PC-9 (cell line): ENCODE measurements at places on chromosomes 7 and 10.

GRCh38 chr10:11249152-11249807, 231.6 kb downstream of the CELF2 start:
- no peak for DNase-seq

DNA sequence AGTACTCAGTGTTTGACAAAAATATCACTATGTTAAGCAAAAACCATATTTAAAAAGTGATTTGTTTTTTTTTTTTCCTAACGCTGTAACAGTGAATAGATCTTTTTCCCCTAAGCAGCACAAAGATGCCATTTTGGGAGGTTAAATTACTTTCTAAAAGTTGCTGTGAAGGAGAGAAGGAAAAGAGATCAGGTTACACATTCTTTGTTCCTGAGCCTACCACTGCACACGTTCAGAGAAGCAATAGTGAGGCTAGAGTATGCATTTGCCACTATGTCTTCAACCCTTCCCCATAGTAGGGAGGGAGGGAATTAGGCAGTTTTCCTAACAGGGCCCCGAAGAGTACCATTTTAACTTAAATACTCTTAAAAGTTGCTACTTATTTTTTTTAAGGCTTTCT, 38.9 kb downstream of the BMPR1A start:
- no peak for DNase-seq

DNA sequence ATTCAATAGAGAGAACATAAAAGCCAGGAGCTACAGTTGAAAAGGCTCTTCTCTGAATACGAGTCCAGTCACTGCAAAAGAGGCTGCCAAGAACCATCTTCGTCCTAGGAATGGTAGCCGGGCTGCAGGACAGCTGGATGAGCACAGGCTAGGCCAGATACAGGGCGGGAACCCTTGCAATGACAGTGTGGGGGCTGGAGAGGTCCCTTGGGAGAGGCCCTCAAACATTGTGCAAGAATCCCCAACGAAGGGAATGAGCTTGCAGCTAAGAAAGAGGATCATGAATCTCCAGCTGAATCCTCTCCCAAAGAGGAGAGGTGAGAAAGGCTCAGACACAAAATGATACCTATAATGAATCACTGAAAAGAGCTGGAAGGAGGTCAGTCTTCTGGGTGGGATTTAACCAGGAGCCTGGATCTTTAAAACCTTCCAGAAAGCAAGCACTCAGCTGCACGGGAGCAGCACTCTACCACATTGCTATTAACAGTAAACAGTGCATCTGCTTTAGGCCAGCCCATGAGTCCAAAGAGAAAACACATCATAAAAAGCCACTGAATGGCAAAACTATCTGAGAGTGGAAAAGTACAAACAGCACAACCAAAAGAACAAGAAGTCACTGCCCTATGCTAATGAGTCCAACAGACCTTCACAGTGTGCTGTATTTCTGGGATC, 287.9 kb downstream of the TNS3 start:
- no peak for DNase-seq

- no peak for DNase-seq
These were observed 56.0 kb downstream of the MKLN1 start for GRCh38 chr7:131383417-131384285.

DNA sequence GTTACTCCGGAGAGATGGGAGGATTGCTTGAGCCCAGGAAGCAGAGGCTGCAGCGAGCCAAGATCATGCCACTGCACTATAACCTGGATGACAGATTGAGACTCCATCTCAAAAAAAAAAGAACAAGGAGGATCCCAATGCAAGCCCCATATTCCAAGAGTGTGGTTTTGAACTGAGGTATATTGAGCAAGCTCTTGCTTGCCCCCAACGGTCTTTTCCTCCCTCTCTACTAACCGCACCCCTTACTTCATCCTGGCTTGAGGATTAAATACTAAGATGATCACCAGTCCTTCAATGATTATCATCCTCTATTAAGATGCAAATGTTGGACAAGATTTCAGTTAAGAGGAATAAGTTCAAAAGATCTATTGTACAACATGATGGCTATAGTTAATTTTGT, 12.5 kb upstream of the SRGN start:
- DNase-seq = no peak

GRCh38 chr10:6035101-6035834, 26.9 kb downstream of the IL2RA start:
- DNase-seq = no peak

DNA sequence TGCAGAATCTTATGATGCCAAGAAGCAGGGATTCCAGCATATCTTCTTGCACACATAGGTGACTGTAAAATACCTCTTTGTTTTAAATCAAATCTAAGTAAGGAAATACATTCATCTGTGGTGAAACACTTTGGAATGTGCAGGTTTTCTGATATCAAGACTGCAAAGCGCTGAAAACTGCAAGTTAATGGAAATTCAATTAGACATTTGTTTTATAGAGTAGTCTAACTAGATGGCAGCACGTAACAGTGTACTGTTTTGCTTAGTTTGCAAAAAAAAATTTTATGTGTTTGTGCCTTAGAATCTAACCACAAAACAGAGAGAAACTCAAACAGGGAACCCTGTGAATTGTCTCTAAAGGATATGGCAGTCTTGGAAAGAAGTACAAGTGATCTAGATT, 259.2 kb downstream of the HDAC9 start:
- DNase-seq = no peak

GRCh38 chr10:112247791-112248190, 35.4 kb upstream of the TECTB start:
- DNase-seq = no peak
